ENCODE measurements at places on chromosomes 7 and 10.

DNA sequence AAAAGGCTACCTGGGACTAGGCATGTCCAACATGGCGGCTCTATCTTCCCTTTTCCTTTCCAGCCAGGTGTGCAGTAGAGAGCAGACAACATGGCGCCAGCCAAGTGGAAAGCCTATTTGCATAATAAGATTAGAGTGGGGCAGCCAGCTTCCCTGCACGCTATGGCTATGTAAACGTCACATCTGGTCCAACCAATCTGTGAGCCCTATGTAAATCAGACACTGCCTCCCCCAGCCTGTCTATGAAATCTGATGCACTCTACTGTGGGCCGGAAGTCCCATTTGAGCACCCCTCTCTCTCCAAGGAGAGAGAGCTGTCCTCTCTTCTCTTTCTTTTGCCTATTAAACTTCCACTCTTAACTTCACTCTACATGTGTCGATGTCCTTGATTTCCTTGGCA, 984.9 kb upstream of the AUTS2 start:
- DNase-seq: no peak

DNA sequence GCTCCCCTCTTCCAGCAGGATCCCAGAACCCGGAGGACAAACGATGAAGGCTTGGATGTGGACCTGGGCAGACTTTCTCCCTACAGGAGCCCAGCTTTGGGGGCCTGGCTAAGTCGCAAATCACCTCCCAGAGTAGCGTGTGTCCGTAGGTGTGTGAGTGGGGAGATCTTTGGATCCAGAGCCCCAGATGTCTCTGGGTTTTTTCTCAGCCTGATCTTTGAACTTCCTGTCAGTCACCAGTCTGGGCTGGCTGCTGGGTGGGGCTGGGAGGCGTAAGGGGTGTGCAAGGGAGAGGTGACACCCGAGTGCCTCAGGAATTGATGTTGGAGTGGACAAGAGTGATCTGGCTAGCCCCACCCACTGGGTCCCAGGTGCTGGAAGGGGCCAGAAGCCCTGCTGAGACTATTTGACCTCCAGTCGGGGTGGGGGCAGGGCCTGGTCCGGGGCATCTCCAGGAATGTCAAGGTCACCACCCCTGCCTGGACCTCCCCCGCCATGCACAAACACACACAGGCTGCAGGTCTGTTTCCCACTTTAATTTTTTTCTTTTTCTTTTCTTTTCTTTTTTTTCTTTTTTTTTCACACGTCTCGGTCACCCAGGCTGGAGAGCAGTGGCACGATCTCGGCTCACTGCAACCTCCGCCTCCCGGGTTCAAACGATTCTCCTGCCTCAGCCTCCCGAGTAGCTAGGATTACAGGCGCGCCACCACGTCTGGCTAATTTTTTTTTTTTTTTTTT, at the start of gene MOGAT3:
Gene MOGAT3 (minus strand): TSS at position 175 of the 738 bp plus-strand sequence. CDS start 182 bp downstream, outside the sequence.
- DNase-seq: no peak

DNA sequence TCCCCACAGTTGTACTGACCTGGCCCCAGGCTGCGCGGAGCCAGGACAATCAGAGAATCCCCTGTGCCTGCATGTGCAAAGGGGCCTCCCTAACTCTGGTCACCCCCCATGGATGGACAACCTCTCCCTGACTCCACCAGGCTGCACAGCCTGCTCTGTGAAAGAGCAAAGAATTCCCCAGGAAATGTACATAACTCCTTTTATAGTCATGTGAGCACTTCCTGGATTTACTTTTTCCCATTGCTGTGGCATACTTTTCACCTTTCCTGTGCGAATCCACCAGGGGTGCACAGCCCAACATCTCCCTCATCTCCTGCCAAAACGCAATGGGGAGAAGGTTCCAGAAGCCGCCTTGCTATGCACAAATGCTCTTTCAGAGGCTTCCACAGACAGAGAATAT, 27.9 kb downstream of the FGFR2 start:
- no peak for DNase-seq

GRCh38 chr10:90855126-90855525, 2.7 kb downstream of the HTR7 start:
- no peak for DNase-seq

GRCh38 chr10:34172936-34173533, 642.1 kb downstream of the PARD3 start:
- no peak for DNase-seq

DNA sequence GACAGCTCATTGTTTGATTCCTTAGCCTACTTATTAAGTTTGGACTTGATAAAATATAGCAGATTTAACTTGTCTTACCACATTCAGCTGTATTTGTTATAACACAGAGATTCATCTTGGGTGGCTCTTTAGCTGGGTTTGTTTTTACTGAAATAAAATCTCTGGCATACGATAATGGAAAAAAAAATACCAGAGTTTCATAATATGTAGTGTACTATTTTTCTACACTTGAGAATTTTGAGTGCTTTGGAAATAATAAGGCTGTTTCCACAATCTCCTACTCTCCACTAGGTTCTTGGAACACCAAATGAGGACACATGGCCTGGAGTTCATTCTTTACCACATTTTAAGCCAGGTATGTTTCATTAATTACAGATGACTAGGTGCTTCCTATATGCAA, 218.6 kb upstream of the FZD1 start:
- DNase-seq: no peak

GRCh38 chr7:92797284-92797683, 39.1 kb downstream of the CDK6 start:
- DNase-seq: no peak

- DNase-seq: peak; percentile 55
These were observed 252.6 kb downstream of the CELF2 start for GRCh38 chr10:11270135-11270857.

DNA sequence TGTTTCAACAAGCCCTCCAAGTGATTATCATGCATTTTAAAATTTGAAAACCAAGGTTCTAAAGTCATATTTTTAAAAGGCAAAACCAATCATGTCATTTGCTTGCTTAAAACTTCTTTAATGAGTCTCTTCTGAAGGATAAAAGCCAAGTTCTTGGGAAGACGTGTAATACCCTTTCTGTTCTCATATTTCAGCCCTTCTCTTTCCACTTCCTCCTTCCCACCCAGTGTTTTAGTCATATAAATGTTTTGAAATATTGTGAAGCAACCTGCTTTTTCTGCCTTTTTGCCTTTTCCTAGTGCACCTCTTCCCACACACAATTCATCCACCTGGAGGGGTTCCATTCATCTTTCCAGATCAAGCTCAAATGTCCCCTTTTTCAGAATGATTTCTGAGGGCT, 211.1 kb upstream of the LRRTM3 start:
- no peak for DNase-seq
